ENCODE measurements at places on chromosomes 6 and 20. TPM values are rescaled to one million over a fixed set of nuclear protein-coding genes. Genes with fewer than 3 reads are reported as not detected.

NOTCH4 gene
- 0.65 TPM for total RNA-seq

DDAH2 gene
- total RNA-seq, result 66.1 TPM

MYT1 gene
- not detected for total RNA-seq

CLDN20 gene
- not detected for total RNA-seq

GABRR1 gene
- total RNA-seq, result not detected

MEP1A gene
- not detected for total RNA-seq

LAMP5 gene
- 0.69 TPM for total RNA-seq

COL19A1 gene
- 2.6 TPM for total RNA-seq
